Activated gamma-delta T cell treated with Interleukin-2 at 50 U/mL for 16 hours (primary cell): ENCODE measurements at places on chromosomes 2 and 18.
A peak's percentile ranks its signal among the peaks of the same experiment; 100 is the strongest.

GRCh38 chr18:59633317-59633716 is 63.9 kb downstream of the CCBE1 start:
- no peak for DNase-seq

- no peak for DNase-seq
Measured at GRCh38 chr2:147925886-147926285, 81.1 kb downstream of the ACVR2A start.

GRCh38 chr18:32770054-32770665 is 2.7 kb downstream of the KLHL14 start:
- no peak for DNase-seq

GRCh38 chr18:75977081-75977480 is 518.0 kb downstream of the ZNF516 start:
- no peak for DNase-seq

DNA sequence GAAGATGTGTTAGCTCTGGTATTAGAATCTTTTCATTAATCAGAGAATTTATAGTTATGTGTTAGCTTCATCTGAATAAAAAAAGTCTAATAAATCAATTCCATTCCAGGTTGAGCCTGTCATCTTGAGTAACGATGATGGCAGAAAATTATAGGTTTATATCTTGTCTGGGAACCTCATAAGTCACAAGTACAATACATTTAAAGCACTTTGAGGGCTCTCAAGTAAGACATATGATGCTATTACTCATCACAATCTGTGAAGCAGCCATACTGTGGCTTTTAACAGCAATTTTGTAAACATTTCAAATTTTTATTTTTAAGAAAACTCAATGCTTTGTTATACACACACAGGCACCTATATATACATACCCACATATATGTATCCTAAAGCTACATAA is 484.1 kb upstream of the VRK2 start:
- no peak for DNase-seq

DNA sequence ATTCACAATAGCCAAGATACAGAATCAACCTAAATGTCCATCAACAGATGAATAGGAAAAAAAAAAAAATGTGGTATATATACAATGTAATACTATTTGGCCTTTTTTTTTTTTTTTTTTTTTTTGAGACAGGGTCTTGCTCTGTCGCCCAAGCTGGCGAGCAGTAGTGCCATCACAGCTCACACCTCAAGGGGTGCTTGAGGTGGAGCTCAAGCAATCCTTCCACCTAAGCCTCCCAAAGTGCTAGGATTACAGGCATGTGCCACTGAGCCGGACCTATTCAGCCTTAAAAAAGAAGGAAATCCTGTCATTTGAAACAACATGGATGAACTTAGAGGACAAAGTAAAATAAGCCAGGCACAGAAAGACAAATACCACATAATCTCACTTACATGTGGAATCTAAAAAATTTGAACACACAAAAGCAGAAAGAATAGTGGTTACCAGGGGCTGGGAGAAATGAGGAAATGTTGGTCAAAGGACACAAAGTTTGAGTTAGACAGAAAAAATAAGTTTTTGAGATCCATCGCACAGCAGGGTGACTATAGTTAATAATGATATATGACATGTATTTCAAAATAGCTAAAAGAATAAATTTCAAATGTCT is 26.0 kb downstream of the TLK1 start:
- DNase-seq: no peak

DNA sequence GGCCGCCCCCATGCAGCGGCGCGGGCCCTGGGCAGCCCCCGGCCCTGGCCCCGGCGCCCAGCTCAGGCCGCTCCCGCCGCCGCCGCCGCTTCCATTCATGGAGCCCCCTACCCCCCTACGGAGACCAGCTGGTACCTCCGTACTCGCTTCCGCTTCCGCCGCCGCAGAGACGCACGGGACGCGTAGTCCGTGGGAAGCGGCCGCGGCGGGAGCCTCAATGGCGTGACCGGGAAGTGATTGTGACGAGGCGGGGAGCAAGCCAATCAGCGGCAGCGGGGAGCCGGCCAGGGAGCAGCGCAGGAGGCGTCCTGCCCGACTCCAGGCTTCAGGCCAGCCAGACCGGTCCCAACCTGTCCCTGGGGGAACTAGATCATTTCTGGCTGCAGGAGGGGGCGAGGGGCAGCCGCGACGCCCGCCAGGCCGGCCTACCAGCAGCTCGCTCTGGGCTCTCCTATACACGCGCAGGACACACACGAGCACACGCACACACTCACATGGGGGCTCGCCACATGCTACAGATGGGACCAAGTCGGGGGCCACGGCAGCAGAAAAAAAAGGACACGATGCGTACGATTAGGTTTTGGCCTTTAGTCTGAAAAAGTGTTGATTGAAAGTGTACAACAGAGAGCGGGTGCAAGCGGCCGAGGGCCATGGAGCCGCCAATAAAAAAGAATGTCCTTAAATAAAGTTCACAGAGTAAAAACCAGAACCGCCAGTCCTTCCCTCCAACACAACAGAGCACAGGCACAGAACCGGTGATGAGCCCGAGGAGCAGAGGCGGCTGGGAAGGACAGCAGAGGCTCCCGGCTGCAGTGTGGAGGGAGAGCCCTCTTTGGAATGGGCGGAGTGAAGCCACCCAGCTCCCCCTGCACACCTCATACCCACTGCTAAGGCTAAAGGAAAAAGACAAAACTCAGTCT is at the start of gene ZNF513:
TSS of gene ZNF513 (minus strand) at position 109 of the 920 bp plus-strand sequence. CDS start 208 bp downstream, outside the sequence.
- peak; percentile 87 for DNase-seq

- no peak for DNase-seq
Measured at GRCh38 chr2:71892423-71892730, 255.3 kb downstream of the CYP26B1 start.

DNA sequence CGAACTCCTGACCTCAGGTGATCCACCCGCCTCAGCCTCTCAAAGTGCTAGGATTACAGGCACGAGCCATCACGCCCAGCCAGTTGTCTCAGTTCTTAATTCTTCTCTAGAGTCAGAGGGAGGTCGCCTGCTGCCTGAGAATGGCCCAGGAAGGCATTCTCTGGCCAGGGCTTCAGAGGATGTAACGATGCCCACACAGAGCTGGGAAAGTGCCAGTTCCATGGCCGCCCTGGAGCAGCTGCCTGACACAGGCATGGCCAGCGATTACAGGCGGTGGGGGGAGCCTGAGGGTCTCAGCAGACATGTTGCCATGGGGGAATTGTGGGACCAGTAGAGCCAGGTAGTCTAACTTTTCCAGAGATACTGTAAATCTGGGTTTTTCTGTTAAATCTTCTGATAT is 25.6 kb upstream of the DNMT3A start:
- DNase-seq: no peak

- no peak for DNase-seq
Measured at GRCh38 chr2:235551965-235552364, 58.1 kb downstream of the AGAP1 start.

DNA sequence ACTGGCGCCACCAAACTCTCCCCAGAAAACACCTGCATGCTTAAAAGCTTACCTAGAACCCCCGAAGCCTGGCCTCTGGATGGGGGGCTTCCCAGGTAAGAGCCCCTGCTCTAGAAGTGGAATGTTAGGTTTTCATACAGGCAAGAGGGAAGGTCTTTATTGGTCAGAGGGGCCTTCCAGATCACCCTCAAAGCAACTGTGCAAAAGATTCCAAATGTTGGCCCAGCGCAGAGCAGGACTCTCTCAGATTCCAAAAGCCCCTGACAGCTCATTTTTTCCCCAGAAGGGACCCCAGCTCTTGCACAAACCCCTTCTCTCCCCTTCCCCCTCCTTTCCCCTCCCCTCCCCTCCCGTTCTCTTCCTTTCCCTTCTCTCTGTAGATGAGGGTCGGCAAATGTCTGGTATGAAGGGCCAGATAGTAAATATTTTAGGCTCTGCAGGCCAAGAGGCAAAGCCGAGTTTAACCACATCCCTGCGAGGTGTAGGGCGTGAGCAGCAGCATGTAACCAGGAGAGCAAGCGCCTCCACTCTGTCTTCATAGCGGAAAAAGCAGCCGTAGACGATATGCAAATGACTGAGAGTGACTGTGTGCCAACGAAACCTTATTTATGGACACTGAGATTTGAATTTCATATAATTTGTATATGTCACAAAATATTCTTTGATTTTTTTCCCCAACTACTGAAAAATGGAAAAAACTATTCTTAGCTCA is 116.9 kb downstream of the SMAD7 start:
- peak; percentile 57 for DNase-seq

DNA sequence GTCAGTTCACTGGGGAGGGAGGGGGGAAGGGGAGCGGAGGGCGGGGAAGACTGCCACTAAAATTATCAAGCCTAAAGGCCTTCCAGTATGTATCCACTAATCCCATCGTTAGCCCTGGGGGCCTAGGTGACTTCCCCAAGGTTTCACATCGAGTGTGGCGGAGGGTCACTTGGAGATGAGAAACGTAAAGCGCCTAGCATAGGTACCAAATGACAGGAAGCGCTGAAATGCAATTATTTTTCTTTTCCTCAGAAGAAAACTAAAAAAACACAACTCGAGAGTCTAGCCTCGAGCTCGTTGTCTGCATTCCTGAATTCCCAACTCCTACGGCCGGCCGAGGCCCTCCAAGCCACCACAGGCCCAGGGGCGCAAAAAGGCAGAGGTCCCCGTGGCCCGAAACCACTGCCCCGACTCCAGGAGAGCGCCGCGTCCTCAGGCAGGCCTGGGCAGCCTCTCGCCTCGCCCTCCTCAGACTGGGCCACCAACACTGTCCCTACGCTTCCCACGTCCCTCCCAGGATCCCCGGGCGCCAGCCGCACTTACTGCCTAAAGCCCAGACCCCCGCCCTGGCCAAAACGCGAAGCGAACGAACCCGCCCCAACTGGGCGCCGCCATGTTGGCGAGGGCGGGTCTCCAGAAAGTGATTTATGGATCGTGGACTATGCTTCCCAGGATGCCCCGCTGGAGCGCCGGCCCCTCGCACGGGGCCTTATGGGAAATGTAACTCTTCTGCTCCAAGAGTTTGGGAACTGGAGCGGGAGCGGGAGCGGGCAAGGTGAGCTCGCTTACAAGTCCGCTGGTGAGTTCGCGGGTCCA is at the start of gene USP40:
TSS of gene USP40 (minus strand) at position 642 of the 816 bp plus-strand sequence. CDS start 1,228 bp downstream, outside the sequence.
- DNase-seq: peak; percentile 47

GRCh38 chr2:55057474-55057873 is 7.2 kb upstream of the RTN4 start:
- no peak for DNase-seq

- no peak for DNase-seq
Measured at GRCh38 chr2:65144571-65144970, 14.7 kb upstream of the RAB1A start.

DNA sequence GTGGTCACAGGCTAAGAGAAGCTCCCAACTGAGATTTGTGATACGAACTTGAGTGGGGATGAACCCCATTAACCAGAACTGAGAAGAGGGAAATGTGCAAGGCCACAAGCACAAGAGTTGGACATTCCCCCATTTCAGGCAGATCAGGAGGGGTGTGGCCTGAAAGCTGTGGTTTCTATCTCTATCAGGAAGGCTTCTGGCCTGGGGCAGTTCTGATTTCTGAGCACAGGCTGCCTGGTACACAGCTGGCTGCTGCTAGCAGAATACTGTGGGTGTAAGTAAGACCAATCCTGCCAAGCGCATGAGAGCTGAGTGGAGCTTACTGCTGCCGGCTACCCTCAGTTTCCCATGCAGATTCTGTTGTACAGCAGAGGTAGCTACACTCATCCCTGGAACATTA is 484.6 kb downstream of the SATB2 start:
- no peak for DNase-seq

- DNase-seq: no peak
Measured at GRCh38 chr2:142165790-142166189, 35.0 kb upstream of the LRP1B start.

DNA sequence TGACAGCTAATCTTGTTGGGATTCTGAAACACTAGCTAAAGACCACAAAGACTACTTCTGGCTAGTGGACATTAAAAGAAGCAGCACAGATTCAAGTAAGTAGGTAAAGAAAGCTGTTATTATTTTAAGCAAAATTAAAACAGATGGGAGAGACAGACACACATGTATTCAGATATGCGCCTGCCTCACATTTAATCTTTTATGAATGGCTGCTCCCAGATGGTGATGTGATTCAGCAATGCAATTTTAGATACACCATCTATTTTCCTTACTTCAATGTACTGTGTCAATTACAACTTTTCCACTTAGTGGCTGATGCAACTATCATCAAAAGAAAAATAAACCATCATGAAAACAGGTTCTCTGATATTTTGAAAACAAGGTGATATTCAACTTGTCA is 133.0 kb upstream of the PGAP1 start:
- DNase-seq: no peak
